ENCODE measurements at places on chromosomes 2 and 18.

DNA sequence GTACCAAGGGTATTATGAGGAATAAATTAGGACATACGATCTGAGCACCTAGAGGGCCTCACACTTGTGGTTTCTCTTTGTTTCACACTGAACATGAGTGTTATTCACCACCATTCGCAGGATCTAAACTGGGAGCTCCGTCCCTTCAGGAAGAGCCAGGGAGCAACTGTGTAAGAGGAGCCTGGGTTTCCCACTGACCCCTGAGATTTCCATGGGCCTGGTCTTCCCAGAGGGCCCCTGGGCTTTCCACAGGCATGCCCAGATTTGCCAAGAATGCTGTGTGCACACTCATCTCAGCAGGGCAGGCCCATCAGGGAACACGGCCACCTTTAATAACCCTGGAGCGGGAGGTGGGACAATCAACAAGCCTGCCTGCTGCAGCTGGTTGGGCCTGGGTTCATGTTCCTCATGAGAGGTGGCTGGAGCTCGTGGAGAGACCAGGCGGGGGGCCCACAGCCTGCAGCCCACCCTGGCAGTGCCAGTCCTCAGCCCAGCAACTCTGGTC is 416.8 kb upstream of the MYT1L start:
- DNase-seq = no peak

DNA sequence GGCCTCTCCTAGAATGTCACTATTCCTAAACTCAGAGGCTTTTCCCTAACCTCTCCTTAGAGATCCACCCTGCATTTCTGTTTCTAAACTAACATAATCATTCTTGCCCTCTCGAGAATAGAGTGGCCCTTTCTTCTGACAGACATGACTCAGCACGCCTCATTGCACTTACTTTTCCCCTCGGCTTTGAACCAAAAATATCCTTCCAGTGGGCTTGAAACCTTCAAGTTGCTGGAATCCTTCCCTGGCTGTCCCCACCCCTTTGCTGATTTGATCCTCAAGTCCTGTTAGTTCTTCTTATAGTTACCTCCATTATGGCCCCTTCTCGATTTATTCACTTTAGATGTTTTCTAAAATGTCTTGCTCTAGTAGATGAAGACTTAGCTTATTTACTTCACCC is 158.0 kb downstream of the LTBP1 start:
- DNase-seq = no peak

DNA sequence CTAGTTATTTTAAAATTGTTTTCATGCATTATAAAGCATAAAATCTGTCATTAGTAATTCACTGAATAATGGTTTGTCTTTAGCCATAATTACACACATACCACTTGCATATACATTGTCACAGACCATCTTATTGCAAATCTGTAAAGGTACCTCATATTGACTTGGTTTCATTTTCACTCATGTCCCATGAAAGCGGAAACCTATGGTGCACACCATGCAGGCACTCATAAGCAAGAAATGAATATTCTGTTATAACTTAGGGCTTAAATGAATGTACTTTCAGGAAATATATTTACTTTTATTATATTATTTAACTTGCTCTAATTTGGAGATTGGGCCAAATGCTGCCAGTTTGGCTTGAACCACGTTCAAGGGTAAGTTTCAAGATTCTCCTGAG is 29.2 kb upstream of the STK17B start:
- DNase-seq = no peak

- no peak for DNase-seq
These were observed 80.0 kb downstream of the TWIST2 start for GRCh38 chr2:238927746-238928519.

GRCh38 chr2:215019521-215020145 is 118.8 kb downstream of the ABCA12 start:
- DNase-seq = no peak

DNA sequence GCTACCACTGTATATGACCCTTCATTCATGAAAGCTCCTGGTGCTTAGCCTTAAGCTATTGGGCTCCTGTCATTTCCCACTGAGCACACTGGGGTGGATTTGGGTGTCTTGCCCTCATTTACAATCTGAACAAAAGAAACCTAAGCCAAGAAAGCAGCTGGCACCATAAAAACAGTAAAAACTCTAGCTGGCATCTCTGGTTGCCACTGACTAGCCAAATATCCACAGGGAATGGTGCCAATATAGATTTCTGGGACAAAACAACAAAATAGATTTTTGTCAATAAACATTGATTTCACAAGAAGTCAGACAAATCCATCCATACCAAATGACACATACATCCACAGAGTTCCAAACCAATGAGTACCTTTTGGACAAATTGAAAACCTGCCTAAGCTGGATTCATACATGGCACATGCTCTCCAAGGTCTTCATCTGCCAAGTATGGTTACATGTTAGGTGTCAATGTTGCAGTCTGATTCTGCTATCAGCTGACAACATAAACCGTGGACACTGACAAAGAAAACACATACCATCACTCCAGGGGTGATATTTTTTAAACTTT is 1081.5 kb upstream of the ZEB2 start:
- no peak for DNase-seq

DNA sequence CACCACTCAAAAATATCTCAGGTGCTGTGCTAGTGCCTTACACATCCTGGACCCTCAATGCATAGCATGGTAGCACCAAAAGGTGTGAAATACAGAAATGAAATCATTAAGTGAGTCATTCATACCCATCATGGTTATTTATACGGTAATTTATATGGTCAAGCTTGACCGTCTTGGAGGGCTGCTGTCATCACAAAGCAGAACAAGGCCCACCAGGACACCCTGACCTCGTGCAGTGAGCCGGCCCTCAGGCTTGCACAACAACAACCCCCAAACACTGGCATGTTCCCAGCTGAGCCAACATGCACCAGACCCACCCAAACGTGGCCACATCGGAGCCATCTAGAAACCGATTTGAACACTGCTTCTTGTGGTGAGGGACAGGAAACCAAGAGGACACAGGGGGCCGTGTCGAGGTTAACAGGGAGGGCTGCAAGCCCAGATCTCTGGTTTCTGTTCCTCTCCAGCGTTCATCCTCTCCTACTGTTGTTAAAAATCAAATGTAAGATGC is 378.5 kb upstream of the ID2 start:
- peak; percentile 34 for DNase-seq

- DNase-seq = no peak
These were observed 1237.1 kb downstream of the LRP1B start for GRCh38 chr2:140893685-140894084.

- no peak for DNase-seq
These were observed 774.2 kb upstream of the FSHR start for GRCh38 chr2:49928551-49928950.

DNA sequence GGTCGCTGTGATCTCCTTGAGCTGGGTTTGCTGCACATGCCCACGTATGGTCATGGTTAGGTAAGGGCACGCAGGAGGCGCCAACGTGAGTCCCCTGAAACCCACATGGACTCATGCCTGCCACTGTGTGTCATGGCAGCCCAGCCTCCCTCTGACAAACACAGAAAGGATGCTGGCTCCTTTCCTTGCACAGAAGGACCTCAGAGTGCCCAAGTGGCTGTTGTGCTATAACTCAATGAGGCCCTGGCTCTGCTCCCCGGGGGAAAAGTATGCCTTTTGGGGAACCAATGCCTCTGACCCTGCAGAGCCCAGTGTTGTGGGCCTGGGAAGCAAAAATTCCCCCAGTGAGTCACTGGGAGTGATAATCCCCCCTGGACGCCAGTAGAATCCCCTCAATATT is 233.9 kb downstream of the VAPA start:
- DNase-seq = no peak

DNA sequence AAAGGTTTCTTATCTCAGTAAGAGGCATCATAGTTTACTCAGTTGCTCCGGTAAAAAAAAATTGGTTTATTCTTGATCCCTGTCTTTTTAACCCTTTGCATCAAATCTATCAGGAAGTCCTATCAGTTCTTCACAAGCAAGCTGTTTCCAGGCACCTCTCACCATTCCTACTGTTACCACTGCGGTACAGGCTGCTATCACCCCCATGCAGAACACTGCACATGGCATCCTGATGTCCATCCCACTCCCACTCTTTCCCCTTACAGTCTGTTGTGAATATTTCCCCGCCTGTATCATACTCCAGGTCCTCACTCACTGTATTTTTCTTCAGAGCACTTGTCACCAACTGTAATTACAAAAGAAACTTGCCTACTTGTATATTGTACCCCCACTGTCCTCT is 5.3 kb upstream of the CNRIP1 start:
- DNase-seq = no peak

DNA sequence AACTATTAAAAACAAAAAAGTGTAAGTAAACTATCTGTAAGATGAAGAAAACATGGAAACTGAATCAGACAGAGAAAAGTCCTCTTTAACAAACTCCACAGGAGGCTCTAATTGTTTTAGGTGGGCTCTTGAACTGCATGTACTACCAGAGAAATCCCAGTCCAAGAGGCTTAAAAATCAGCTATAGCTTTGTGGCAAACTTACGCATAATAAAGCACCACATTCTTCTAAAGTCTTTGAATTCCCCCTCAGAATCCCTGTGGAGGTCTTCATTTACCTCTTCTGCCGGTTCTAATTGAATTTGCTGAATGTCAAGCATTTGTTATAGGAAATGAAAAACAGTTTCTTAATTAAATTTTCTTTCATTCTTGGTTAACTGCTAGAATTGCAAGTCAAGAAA is 40.8 kb downstream of the CHN1 start:
- DNase-seq = no peak

GRCh38 chr2:232228971-232229894 is 149.3 kb upstream of the ALPP start:
- no peak for DNase-seq

GRCh38 chr2:212777020-212777491 is 238.5 kb upstream of the ERBB4 start:
- DNase-seq = no peak

GRCh38 chr2:202542142-202542541 is 92.6 kb upstream of the FAM117B start:
- DNase-seq = no peak

DNA sequence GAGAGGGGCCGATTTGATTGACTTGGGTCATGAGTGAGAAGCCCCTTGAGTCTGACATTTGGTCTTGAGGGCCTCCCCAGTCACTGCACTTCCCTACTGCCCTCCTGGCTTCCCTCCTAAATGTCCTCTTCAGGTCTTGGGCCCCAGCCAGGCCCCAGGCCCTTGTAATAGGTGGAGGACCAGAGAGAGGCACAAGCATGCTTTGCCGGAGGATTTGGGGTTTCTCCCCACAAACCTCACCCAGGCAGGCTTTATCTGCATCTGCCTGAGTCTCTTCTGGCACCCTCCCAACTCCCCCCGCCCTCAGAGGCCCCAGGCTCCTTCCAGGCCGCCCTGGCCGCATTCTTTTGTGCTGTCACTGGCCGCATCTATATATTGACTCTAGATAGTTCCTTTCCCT is 270.7 kb downstream of the HAUS1 start:
- no peak for DNase-seq

GRCh38 chr2:238573065-238573778 is 146.5 kb downstream of the ASB1 start:
- no peak for DNase-seq

DNA sequence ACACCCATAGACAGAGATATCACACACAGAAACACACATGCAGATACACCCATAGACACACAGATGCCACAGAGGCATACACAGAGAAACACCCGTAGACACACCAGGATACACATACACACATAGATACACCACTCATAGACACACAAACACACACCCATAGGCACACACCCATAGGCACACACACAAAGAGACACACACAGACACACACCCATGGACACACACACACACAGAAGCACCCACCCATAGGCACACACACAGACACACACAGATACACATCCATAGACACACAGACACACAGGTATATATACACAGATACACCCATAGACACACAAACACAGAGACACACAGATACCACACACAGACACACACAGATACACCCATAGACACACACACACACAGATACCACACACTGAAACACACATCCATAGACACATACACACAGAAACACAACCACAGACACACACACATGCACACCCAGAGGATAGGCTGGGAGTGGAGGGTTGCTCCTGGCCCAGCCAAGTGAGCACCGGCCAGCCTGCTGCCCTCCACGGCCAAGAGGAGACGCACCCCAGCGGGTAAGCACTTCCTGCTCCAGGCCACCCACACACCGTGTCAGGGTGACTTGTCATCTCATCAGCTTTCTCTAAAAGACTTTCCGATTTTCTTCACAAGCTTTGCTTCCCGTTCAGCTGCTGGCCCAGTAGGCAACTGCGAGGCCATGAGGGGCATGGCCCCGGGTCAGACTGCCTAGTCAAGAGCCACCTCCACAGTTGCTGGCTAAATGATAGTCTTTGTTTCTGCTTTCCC is 14.1 kb upstream of the CNNM3 start:
- DNase-seq = no peak

DNA sequence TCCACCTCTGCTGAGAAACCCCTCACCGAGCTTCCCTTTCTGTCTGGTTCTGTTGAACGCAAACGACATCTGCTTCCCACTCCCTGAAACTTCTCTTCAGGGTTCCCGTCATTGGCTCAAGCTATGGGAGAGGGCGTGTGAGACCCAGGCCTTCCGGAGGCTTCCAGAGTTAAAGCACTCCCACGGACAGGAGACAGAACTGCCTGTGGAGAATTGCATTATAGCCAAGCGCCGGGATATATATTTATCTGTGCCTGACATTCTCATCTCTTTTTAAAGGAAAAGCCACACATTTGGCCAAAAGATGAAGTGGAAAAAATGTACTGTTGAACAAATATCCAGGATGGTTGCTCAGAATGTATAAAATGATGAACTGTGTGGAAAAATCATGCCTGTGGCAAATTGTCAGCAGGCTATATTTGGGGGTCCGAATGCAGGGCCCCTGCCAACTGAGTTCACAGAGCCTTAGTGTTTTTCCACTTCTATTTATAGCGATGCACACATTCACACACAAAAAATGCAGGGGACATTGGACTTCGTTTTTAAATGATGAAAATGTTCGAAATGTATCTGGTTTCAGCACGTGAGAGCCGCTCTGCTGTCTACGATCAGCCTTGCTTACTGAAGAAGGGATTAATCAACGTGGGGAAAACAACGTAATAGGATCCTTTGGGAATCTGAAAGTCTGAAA is 59.5 kb downstream of the E2F6 start:
- DNase-seq = no peak

DNA sequence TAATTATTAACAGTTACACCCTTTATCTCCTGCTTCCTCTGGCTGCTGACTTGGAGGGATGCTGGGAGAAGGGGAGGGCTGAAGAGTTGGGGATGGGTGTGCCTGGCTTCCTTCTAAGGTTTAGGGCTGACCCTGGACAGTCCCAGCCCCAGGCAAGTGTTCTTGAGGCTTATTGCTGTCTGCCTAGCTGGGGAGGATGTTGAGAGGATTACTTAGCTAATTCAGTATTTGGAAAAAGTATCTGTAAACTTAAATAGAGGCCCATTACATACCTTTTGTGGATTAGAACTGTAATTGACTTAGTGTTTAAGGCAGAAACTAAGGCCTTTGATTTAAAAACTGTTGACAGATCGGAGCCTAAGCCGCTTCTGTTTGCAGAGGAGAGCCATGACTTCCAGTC is 67.6 kb downstream of the AGAP1 start:
- no peak for DNase-seq
